ENCODE measurements at places on chromosomes 4 and X.

DNA sequence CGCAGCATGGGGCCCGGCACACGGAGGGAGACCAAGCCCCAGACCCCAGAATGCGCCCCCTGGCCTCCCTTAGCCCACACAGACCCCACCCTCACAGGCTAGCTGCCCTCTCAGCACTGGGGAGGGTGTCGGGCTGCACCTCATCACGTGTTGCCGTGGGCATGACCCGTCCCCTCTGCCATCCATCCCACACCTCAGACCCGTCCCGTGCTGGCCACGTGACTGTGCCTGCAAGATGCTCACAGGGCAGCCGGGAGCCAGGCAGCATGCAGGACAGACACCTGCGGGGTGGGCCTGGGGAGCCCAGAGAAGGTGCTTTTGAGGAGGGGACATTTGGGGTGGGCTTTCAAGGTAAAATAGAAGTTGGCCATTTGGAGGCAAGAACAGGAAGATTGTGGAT is 4.8 kb downstream of the MSANTD1 start:
- DNase-seq: no peak

DNA sequence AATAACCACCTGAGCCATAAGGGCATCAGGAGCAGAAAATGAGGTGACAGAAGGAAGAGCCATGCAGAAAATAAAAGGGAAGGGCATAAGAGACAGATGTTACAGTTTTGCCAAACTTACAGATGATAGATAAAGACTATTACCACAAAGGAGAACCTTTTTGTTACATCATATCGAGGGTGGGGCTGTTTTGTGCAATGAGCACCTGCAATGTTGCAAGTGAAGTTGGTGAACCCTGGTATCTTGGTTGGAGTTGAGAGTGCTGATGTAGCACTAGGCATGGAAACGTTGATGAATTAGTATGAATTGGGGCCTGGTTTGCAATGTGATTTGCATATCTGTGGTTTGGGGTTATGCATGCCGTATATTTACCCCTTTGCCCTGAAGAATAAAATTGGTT is 119.8 kb upstream of the TEX13D start:
- no peak for DNase-seq

DNA sequence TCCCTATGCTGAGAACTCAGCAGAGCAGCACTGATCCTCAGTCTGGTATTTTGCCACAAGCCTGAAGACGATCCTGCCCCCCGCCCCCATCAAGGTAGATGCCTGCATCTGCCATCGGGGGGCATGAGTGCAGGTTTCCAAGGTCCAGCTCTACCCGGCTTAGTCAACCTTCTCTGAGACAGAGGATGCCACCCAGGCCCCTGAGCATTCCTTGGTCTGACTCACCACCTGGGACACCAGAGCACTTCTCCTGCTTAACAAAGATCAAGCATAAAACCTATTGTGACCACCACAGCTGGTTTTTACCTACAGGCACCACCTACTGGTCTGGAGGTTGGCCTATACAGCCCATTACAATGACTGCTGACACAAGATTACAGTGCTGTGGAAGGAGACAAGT is 1168.1 kb downstream of the PCDH19 start:
- DNase-seq: no peak

DNA sequence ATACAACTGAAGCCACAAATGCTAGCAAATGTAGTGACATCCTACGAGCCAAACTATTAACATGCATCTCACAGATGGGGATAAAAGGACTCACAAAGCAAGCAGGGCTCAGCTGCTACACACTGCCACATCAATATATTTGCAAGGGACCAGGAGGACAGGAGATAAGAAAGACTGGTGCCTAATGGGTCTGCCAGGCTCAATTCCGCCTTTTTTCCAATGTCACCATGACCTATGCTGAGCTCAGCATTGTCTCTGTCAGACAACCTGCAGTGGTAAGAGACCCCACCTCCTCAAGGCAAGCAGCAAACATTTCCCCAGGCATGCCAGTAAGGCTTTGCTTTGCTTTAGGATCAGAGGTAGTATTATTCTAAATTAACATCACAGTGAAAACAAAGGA is 435 bp downstream of the DCX start:
- DNase-seq: no peak

DNA sequence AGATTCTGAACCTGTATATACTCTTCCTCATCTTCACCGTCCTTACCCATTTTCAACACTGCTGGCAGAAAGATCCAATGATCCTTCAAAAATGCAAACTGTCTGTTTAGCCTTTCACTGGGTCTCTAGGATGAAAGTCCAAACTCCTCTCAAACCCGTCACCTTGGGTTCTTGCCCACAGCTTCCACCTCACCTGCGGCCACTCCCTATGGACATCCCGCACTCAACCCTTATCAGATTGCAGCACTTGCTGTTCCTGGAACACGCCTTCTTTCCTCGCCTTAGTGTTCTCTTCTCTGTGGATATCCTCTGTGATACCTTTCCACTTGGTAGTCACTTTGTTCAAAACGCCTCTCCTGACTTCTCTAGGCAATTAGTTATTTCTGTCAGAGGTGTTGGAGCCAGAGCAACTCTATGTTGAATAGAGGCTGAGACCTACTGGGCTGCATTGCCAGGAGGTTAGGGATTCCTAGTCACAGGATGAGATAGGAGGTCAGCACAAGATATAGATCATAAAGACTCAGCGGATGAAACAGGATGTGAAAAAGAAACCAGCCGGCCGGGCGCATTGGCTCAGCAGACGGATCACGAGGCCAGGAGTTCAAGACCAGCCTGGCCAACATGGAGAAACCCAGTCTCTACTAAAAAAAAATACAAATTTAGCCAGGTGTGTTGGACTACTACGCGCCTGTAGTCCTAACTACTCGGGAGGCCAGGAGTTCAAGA is 4.2 kb upstream of the NOCT start:
- no peak for DNase-seq

DNA sequence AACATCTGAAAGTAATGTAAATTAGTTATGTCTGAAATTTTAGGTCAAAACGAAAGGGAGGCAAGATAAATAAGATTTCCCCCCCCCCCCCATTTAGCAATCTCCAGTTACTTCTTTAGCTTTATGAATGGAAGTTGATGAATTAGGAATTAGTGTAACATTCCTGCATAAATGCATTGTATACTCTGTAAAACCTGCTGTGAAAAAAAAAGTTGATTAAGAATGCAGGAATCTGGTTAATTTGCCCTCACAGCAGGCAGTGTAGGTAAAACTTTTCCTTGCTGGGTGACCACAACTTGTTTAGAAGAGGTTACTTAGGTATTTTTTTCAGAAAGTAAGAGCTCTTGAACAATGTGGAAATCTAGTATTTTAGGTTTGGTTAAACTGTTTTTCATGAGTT is 15.3 kb downstream of the LARP7 start:
- no peak for DNase-seq

GRCh38 chrX:298993-299392 is 17.8 kb downstream of the PLCXD1 start:
- no peak for DNase-seq

DNA sequence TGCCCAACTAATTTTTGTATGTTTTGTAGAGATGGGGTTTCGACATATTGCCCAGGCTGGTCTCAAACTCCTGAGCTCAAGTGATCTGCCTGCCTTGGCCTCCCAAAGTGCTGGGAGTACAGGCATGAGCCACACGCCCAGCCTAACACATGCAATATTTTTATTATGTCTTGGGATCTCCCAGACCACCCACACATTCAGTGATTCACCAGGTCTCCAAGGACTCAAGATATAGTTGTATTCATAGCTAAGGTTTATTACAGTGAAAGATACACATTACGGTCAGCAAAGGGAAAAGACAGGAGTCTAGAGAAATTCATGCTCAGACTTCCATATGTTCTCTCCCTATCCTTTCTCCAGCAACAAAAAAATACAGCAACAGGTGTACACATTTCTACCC is 25.5 kb upstream of the FAM120C start:
- DNase-seq: no peak

DNA sequence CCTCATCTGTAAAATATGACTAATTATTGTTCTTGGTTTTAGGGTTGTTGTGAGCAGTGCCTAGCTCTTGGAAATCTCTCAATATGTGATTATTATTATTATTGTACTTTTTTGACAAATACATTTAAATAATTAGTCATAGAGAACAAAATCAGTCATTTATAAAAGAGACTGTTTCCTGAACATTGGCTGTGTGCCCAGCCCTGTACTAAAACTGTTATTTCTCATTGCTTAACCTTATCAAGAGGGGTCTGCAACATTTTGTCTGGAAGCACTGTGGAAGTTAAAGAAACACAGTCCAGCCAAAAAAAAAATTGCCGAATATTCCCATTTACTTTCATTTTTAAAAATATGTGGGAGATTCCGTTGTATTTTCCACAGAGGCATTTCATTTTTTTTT is 989.2 kb upstream of the SLIT2 start:
- no peak for DNase-seq

- DNase-seq: no peak
Observed at GRCh38 chrX:37677243-37677642, 8.3 kb upstream of the XK start.

- DNase-seq: no peak
Observed at GRCh38 chr4:40710484-40711254, 39.1 kb upstream of the NSUN7 start.

- DNase-seq: no peak
Observed at GRCh38 chrX:141301017-141301416, 58.7 kb upstream of the SPANXC start.

DNA sequence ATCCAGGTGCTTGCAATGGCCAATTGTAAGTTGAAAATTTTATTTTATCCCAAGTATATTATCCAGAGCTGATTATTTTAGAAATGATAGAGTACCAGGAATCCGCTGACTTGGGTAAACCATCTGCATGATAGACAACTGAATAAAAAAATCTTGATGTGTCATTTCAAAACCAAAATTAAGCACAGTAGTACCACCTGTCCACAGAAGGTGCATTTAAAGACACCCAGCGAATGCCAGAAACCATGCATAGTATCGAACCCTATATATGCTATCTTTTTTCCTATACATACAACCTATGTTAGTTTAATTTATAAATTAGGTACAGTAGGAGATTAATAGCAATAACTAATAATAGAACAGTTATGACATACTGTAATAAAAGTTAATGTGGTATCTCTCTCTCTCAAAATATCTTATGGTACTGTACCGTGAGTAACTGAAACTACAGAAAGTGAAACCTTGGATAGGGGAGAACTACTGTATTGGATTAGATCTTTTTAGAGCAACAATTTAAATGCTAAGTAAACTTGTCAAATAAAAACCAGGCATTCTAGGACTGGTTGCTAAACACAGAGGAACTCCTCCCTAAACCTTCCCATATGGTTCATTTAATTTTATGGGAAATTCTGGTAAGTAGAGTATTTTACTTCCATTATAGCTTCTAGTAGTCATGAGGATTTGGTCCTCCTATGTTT is 6.2 kb downstream of the NEIL3 start:
- DNase-seq: no peak

DNA sequence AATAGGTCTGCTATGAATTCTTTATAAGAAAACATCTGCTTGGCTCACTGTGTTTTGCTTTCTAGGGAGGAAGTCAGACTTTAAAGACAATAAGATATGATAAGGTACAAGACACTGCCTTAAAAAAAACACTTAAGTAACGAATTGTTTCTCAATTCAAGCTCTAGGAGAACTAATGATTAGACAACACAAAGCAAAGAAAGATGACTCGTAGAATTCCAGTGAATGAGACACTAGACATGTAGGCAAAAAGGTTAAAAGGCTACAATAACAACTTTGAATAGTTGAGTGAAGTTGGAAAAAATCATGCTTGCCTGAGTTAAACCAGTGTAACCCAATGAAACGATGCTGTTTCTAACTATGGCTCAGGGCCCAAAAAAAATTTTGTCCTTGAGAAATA is 344.4 kb upstream of the ACTRT1 start:
- DNase-seq: no peak

DNA sequence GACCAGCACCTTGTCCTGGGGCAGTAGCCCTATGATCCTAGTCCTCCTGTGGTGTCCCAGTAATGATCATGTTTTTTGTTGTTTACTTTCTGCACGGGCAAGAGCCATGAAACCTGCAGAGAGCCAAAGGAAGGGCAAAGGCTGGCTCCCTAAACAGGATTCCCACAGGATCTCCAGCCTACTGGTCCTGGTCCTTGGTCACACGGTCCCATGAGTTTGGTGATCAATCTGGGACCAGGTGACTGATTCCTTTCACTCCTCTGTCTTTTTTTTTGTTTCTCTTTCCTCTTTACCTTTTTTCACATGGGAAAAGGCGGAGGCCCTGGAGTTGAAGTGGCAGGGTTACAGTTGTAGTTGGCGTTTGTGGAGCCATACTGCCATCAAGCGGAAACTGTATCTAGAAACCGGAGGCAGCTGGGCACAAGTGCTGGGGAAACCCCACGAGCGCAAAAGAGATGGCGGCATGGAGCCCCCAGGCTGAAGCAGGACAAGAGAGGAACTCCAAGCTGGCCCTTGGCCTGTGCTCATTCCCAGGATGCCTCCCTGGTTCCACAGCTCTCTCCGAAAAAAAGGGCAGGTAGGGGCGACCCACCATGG is 34.6 kb downstream of the NBDY start:
- no peak for DNase-seq

DNA sequence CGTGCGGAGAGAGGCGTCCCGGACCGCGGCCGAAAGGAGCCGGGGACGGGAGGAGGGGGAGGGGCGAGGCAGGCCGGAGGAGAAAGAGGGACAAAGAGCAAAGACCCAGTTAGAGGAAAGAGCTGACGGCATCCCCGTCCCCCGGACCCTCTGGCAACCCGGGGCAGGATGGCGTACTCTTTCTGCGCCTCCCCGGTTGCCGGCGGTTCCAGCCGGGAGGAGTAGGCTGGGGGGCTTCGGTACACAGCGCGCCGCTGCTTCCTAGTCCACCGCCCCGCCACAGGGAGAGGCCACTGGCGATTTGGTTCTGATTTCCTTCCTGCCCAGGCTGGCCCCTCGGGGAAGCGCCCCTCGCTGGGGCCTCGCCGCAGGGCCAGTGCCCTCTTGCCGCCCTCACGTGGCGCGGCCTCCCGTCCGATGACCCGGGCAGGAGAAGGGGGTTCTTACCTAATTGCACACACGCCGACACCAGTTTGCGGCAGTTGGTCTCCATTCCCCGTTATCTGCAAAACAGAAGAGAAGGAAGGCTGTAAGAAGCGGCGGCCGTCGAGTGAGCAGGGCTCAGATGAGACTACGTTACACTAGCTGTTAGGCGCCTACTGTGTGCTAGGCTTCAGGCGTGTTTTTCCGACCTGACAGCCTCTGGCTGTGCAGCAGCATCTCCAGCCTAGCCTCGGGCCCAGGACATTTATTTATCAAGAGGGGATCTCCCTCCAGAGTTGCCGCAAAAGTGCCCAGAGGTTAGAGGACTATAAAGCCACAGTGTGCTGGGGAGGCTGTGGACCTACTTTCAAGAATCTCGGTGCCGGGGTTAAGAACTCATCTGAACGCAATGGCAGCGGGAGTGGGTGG is 9.9 kb upstream of the PITX2 start:
- DNase-seq: no peak

Data from stimulated activated CD8-positive, alpha-beta memory T cell treated with anti-CD3 and anti-CD28 coated beads, Interleukin-7, amount 100 ng/mL, for 1 hour (primary cell).